ENCODE measurements at places on chromosomes 1 and 21.

DNA sequence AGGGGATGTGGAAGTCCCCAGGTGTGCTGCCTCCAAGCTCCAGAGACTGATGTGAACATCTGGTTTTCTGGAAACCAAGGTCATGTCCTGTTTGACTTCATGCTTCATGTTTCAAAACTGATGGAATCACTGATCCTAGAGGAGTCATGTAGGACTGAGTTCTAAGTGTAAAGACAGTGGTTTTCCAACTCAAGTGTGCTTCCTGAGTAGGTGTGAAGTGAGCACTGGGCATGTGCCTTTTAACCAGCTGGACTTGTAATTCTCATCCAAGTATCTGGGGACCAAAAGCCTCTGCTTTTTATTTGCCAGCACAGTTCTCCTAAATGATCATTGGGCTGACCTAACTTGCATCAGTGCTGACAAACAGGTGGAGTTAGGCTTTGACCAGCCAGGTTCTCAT lies 36.9 kb downstream of the ABCA4 start:
- no peak for DNase-seq

DNA sequence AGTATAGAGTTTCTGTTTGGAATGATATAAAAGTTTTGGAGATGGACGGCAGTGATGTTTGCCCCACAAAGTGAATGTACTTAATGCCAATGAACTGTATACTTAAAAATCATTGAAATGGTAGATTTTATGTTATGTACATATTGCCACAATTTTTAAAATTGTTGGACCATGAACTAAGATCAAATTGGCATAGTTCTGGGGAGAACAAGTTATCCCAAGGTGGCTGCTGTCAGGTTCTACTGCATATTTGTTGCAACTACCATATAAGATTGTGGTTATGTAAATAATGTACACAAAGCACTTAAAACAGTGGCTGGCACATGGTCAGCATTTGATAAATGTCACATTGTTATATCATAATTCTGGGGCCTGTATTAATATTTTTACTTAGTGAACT lies 466.4 kb downstream of the SIPA1L2 start:
- no peak for DNase-seq

DNA sequence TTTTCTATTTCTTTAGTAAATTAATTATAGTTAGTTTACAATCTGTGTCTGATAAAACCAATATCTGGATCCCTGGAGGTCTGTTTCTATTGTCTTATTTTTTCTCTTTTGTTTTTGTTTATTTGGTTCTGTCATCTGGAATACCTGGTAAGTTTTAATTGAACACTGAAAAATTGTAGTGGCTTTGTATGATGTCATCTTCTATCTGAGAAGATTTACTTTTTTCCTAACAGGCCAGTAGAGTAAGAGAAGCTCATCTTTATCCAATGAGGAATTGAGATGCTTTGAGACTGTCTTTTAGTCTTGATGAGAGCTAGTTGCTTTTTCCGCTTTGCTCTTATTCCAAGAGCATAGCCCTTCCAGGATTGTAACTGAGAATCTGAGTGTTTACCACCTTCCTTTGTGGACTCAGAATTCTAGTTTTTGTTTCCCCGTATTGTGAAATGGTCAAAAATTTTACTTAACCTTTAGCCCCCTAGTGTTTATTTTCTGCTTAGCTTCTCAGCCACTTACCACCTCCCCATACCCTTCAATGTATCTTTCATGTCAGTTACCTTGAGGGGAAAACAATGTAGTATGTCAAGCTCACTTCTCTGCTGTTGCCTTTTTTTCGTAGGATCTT lies 25.0 kb downstream of the PTGFRN start:
- no peak for DNase-seq

DNA sequence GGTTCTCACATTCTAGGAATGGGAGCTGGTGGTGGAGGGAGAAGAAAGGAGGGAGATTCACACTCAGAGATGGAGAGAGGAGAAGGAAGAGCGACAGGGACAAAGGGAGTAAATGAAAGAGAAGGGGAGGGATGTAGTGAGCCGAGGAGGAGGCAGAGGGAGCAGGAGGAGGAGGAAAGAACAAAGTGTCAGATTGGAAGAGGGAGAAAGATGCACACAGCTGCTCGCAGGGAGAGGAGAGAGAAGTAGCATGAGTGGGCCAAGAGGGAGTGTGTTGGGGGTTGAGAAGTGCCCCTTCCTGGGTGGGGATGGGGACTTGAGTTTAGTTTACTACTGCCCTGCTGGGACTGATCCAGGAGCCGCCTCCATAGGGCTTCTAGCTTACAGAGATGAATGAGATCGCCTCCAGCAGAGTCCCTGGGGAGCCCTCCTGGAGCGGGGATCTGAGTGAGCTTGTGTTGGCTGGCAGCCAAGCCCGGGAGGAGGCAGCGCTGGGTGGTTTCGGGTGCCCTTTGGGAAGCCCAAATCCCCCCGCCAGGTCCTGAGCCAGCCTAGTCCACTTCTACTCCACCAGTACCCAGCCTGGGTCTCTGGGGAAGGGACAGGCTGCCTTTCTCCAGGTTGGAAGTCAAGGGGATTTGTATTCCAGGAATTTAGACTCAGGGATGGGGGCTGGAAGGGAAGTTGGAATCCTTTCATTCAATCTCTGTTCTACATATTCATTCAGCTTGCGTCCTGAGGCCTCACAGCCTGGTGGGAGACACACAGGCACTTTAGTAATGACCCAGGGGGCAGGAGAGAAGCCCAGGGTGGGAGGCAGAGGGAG lies 20.9 kb downstream of the PTPRU start:
- DNase-seq: no peak

DNA sequence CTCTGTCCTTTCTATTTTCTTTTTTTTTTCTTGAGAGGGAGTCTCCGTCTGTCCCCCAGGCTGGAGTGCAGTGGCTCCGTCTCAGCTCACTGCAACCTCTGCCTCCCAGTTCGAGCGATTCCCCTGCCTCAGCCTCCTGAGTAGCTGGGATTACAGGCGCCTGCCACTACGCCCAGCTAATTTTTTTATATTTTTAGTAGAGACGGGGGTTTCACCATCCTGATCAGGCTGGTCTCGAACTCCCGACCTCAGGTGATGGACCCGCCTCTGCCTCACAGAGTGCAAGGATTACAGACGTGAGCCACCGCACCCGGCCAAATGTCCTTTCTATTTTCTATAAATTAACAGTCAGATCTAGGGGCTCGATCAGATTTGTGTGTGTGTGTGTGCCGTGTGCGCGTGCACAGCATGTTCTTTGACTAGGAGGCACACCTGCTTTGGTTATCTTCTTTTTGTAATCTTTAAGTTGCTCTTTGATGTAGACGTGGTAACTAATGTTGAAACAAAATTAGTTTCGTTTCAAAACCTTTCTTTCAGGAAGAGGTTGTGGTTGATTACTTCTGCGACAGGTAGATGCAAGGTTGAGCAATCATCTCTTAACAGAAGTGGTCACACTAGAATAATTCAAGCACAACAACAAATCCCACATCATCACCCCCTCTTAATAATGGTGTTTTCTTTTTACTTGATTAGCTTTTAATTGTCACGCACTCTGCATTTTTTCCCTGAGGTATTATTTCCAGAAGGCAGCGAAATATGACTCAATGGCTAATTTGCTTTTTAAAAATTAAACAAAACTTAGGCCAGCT lies 779 bp upstream of the DEGS1 start:
- no peak for DNase-seq
